ENCODE measurements at places on chromosomes 2 and 18. TPM values are rescaled to one million over a fixed set of nuclear protein-coding genes. Genes with fewer than 3 reads are reported as not detected.

DNA sequence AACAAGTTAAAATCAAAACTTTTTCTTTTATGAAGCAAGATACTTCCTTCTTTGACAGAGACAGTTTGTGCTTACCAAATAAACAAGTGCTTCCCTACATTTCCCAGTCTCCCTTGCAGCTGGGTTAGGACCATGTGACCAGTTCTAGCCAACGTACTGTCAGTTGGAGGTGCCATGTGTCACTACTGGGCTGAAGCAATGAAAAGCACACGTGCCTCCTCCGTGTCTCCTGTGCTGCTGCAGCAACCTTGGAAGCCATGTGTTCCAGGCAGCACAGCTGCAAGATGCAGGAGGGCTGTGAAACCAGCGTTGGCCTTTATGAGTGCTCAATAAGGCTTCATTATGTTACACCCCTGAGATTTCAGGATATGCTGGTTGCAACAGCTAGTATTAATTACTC is 93.2 kb downstream of the DHRS9 start:
- DNase-seq: no peak
- H3K27ac ChIP-seq: no peak overlapping the region
- H3K27me3 ChIP-seq: no peaks in the 10 kb centered on the region
- H3K4me3 ChIP-seq: no peak overlapping the region
- no peaks in the 10 kb centered on the region for H3K36me3 ChIP-seq

DNA sequence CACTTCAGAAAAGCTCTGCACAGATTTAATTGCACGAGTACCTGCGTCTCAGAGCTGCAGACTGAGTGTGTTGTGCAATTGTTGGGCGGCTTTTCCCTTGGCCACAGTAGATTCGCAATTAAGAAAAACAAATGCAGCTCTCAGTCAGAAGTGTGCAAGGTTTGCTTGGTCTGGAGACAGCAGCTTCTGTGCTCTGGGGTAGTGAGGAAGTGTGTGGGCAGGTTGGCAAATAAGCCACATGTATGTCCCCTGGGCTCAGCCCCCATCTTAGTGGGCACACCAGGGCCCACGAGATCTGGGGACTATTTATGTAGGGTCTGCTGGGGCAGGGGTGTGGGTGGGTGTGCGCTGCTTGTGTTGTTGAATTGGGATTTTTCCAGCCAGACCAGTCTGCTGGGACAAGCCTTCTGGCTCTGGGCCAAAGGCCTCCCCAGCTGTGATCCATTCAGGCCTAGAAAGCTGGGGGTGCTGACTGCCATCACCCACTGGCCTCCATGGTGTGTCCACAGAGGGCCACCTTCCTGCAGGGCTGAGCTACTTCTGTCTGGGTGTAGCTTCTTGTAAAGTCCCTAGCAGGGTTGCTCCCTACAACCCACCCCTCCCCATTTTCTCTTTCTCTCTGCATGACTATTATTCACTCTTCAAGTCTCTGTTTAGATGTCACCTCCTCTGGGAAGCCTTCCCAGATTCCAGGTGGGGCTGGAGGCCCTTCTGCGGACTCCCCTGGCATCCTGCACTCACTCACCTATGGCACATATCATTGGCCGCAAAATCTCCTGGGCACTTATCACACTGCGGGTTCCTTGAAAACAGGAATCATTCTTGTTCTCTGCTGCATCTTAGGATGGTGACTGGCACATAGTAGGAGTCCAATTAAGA is 67.8 kb downstream of the ODC1 start:
- no peaks in the 10 kb centered on the region for H3K27me3 ChIP-seq
- no peak overlapping the region for H3K4me3 ChIP-seq
- no peak for DNase-seq
- no peak overlapping the region for H3K27ac ChIP-seq

ITGA6 gene
- 232 TPM for total RNA-seq

MC5R gene
- total RNA-seq: 0.74 TPM

SERPINB2 gene
- not detected for total RNA-seq

SPATA3 gene
- total RNA-seq: 127 TPM

PXDN gene
- total RNA-seq: 41.8 TPM

SCRN3 gene
- 29.1 TPM for total RNA-seq

Measured in testis (tissue), 5 donors.